ENCODE measurements at places on chromosomes 5 and 9. TPM values are rescaled to one million over a fixed set of nuclear protein-coding genes. Genes with fewer than 3 reads are reported as not detected.

Gene GMCL2
- polyA plus RNA-seq: not detected

Gene FOXD4
- polyA plus RNA-seq: 0.54 TPM

Gene TSSK1B
- polyA plus RNA-seq: not detected

Gene NEUROG1
- polyA plus RNA-seq: not detected

Gene ANKRD55
- polyA plus RNA-seq: 0.67 TPM

Gene INVS
- 23.8 TPM for polyA plus RNA-seq

Gene TNFSF8
- 9.8 TPM for polyA plus RNA-seq

Gene HAVCR2
- polyA plus RNA-seq: 2.3 TPM

Gene MCTP1
- polyA plus RNA-seq: 4.4 TPM

Gene RAI14
- 52.7 TPM for polyA plus RNA-seq

Gene ATP10B
- 0.24 TPM for polyA plus RNA-seq

Gene PCDHA11
- polyA plus RNA-seq: 0.53 TPM

Gene ZDHHC12
- 10.8 TPM for polyA plus RNA-seq

Gene SEMA5A
- 24.1 TPM for polyA plus RNA-seq

Gene SUSD3
- 5.9 TPM for polyA plus RNA-seq

Gene MARVELD2
- 16.1 TPM for polyA plus RNA-seq

Gene JMY
- 17.9 TPM for polyA plus RNA-seq

Gene DDX4
- 0.10 TPM for polyA plus RNA-seq

Gene SPATA31A3
- not detected for polyA plus RNA-seq

Gene LCN10
- polyA plus RNA-seq: 0.18 TPM

Gene FOXD4L6
- polyA plus RNA-seq: not detected

Gene C1QTNF3
- 24.3 TPM for polyA plus RNA-seq

Gene CTXN3
- polyA plus RNA-seq: not detected

Gene ADAMTS13
- 8.4 TPM for polyA plus RNA-seq

Gene KIF3A
- 29.3 TPM for polyA plus RNA-seq

Gene C9orf50
- polyA plus RNA-seq: 0.49 TPM

Gene ABCA2
- polyA plus RNA-seq: 28.0 TPM

Gene APBA1
- polyA plus RNA-seq: 12.1 TPM

Gene PCDHB4
- polyA plus RNA-seq: 3.5 TPM

Gene FOXI1
- polyA plus RNA-seq: not detected

Gene MCC
- polyA plus RNA-seq: 18.4 TPM

Gene LHX3
- polyA plus RNA-seq: not detected

Gene HAPLN1
- 2.0 TPM for polyA plus RNA-seq

Gene RNF183
- polyA plus RNA-seq: 0.59 TPM

Gene FST
- 1.4 TPM for polyA plus RNA-seq

Gene TTF1
- 15.6 TPM for polyA plus RNA-seq

Gene FOXD4L5
- 0.24 TPM for polyA plus RNA-seq

Gene CTNND2
- polyA plus RNA-seq: 4.2 TPM

Gene KCNV2
- polyA plus RNA-seq: 0.24 TPM

Gene NPDC1
- 37.6 TPM for polyA plus RNA-seq

Gene LCN15
- polyA plus RNA-seq: not detected

Gene FOXD4L3
- not detected for polyA plus RNA-seq

Gene FCHO2
- polyA plus RNA-seq: 32.4 TPM

Gene OR1Q1
- 0.21 TPM for polyA plus RNA-seq

Gene CDX1
- polyA plus RNA-seq: 0.32 TPM

Gene SCGB3A1
- 2.9 TPM for polyA plus RNA-seq

Gene MTAP
- 36.8 TPM for polyA plus RNA-seq

Gene NUTM2G
- 0.83 TPM for polyA plus RNA-seq

Gene RLN2
- 2.0 TPM for polyA plus RNA-seq

Gene CCNI2
- polyA plus RNA-seq: 1.6 TPM

Gene GPR150
- not detected for polyA plus RNA-seq

Gene PLAC8L1
- polyA plus RNA-seq: 1.1 TPM

Gene SPINK4
- not detected for polyA plus RNA-seq

All from left lung (tissue), 14 donors.